Stimulated activated CD4-positive, alpha-beta T cell treated with anti-CD3 and anti-CD28 coated beads, Interleukin-12 subunit alpha, Interleukin-12 subunit beta, amount 100 ng/mL, for 48 hours (primary cell): ENCODE measurements at places on chromosomes 2 and 18.

DNA sequence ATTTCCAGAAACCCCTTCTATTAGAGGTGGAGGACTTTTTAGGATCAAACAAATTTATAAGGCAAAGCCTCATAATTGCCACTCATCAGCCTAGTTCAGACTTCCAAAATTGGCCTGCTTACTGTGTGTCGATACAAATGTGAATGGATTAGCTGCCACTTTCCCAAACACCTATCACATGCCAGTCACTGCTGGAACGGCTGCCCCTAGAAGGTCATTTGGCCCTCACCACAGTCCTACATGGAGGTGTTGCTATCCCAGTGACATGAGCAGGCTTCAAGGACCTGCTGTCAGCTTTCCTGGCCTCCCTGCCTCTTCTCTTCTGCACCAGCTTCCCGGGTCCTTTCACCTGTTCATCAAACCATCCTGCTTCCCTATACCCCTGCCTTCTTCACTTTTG lies 279.2 kb upstream of the SKOR2 start:
- no peak for DNase-seq

GRCh38 chr2:163713534-163714311 lies 22.1 kb downstream of the FIGN start:
- no peak for DNase-seq

DNA sequence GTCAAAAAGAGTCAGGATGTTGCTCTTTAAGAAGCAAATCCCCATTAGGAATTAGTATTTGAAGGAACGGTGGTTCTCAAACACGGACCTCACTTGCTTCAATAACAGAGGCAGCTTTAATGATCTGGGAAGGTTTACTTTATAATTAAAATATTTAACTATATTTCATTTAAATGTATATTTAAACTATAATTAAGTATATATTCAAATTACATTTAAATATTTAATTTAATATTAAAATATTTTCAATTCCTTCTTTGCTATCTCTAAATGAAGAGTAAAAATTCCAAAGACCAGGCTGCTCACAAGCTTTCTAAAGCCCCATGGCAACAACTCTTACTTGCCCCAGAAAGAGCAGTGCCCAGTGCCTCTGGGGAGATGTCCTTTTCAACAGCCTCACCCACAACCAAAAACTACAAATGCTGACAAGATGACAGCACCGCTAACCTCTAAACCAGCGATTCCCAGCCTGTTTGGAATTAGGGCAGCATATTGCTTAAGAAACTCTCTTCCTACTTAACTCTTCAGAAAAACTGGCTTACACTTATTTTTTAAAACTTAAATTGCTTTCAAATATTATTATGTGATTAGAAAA lies 62.9 kb upstream of the POU3F3 start:
- no peak for DNase-seq

DNA sequence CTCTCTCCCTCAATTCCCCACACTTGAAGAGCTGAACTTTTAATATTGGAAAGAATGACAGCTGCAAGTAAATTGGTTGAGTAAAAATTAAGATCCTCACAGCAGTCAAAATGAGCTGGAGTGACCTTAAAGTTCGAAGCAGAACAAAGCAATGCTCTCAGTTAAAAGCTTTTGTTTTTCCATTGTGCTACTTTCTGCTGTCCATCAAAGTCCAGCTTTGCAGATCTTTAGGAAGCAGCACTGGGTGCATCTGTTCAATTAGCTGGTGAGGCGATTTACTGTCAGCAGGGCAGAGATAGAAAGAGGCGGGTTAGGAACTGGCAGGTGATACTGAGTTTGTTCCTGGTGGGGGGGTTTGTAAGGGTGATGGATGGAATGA lies 834.8 kb downstream of the CPS1 start:
- DNase-seq: no peak

GRCh38 chr2:108825736-108826135 lies 39.2 kb downstream of the CCDC138 start:
- DNase-seq: no peak

DNA sequence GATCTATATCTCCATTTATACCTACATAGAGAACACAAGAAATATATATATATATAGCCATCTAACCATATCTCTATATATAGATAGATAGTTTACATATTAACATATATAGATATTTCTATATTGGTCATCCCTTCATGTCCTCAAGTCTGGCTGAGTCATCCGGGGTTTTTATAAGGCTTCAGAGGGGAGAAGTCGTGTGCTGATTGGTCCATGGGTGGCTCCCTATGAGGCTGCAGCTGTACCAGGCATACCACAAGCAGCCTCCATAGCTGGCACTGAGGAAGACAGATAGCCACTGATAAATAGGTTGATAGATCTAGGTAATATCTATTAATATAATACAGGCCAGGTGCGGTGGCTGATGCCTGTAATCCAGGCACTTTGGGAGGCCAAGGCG lies 618.3 kb upstream of the SETBP1 start:
- no peak for DNase-seq

DNA sequence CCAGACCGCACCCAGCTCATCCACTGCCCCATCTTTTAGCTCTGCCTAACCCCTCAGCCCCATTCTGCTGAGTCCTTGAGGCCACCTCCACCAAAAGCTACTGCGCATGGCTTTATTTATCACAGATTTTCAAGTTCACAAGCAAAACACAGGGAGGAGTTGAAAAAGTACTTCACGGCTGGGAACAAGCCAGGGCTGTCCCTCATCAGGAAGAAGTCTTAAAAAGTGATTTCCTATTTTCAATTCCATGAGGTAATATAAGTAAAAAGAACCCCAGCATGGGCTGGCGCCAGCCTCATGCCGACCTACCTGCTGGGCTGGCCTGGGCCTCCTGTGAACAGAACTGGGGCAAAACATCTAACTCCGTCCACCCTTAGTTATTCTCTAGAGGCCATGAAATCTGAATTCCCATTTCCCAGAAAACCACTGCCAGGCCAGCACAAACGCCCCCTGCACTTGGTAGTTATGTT lies 69.0 kb downstream of the POLR1A start:
- DNase-seq: no peak

- no peak for DNase-seq
Measured at GRCh38 chr18:49548229-49548636, 13.6 kb upstream of the LIPG start.

DNA sequence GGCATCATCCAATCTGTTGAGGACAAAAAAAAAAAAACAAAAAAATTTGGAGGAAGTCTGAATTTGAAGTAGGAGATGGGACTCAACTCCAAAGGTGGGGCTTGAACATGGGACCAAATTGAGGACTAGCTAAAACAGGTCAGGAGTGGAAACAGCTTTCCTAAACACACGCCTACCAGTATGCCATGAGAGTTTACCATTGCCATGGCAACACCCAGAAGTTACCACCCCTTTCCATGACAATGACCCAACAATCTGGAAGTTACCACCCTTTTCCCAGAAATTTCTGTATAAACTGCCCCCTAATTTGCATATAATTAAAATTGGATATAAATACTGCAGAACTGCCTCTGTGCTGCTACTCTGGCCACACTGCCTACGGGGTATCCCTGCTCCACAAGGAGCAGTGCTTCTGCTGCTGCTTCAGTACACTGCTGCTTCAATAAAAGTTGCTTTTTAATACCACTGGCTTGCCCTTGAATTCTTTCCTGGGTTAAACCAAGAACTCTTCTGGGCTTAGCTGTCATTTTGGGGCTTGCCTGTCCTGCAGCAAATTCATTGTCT lies 73.3 kb upstream of the FSIP2 start:
- DNase-seq: no peak

- DNase-seq: no peak
Measured at GRCh38 chr18:22703883-22704585, 229.1 kb upstream of the RBBP8 start.

- DNase-seq: no peak
Measured at GRCh38 chr2:119960821-119961220, 52.1 kb upstream of the EPB41L5 start.

- DNase-seq: no peak
Measured at GRCh38 chr2:189654641-189655040, 6.6 kb upstream of the ASNSD1 start.

DNA sequence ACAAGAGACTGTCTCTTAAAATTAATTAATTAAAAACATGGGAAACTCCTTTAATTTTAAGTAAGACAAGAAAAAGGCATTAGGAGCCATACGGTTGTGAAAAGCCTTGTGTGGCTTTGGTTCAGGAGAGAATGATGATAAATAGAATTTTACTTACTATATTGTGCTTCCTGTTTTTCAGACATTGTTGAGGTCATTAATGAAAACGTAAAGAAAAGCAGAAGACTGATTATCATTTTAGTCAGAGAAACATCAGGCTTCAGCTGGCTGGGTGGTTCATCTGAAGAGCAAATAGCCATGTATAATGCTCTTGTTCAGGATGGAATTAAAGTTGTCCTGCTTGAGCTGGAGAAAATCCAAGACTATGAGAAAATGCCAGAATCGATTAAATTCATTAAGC lies 10.7 kb upstream of the IL1RL2 start:
- DNase-seq: no peak

- no peak for DNase-seq
Measured at GRCh38 chr18:2336690-2337392, 234.5 kb downstream of the METTL4 start.
